ENCODE measurements at places on chromosomes 16 and 17. TPM values are rescaled to one million over a fixed set of nuclear protein-coding genes. Genes with fewer than 3 reads are reported as not detected.

GRCh38 chr16:3514621-3515020, 13.8 kb downstream of the CLUAP1 start:
- H3K4me3 ChIP-seq = no peak overlapping the region
- no peaks in the 10 kb centered on the region for H3K27me3 ChIP-seq
- H3K36me3 ChIP-seq = peaks cover 100% of the 10 kb centered on the region
- H3K4me1 ChIP-seq = no peaks in the 10 kb centered on the region

The KRT36 gene
- not detected for total RNA-seq

DNA sequence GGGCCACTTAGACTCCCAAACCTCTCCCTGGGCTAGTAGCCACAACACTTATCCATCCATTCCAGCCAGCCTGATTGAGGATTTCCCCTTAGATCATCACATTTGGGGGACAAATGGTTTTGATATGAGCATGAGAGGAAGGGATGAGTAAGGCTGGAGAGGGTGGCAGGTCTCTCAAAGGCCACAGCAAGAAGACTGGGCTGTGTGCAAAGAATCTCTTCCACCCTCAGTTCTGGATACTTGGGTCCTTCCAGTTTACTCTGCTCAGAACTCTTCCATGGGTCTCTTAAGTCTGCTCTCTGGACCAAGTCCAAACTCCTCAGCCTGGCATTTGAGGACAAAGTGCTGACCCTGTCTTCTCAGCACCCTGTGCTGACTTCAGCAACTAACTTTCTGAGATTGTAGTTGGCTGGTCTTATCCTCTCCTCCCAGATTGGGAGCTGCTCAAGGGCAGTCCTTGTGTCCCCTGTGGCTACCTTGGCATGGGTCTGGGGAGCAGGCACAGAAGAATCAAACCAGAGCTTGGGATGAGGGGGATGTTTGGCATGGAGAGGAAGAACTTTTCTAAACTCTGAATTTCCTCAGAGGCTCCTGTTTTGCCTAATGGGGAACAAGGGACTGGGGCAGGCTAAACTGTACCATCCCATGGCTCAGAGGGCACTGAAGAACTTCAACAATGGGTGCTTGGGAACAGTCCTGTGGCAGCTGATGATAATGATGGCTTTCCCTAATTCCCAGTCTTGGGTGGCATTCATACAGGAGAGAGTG, 3.1 kb upstream of the NFATC3 start:
- H3K36me3 ChIP-seq = peaks cover 25% of the 10 kb centered on the region
- no peak overlapping the region for H3K4me3 ChIP-seq
- peak overlapping the region; percentile 25 for H3K27ac ChIP-seq
- H3K4me1 ChIP-seq = peaks cover 43% of the 10 kb centered on the region

The CRISPLD2 gene
- total RNA-seq = 242 TPM

GRCh38 chr16:22631264-22631663, 120.6 kb downstream of the NPIPB5 start:
- no peak overlapping the region for H3K27ac ChIP-seq
- DNase-seq = no peak
- H3K4me3 ChIP-seq = no peak overlapping the region
- no peaks in the 10 kb centered on the region for H3K27me3 ChIP-seq
- H3K36me3 ChIP-seq = no peaks in the 10 kb centered on the region

DNA sequence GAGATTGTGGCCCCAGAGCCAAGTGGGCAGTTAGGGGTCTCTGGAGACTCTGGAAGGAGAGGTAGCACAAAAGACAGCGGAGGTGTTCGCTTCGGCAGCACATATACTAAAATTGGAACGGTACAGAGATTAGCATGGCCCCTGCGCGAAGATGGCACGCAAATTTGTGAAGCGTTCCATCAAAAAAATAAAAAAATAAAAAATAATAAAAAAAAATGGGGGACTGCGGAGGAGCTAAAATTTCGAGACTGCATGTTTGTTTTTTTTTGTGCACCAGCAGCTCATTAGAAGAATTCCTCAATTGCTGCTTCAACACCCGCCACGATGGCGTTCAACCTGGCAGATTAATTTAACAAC, 39.1 kb downstream of the IGF2BP1 start:
- DNase-seq = no peak
- peak overlapping the region; percentile 15 for H3K4me3 ChIP-seq
- H3K4me1 ChIP-seq = no peaks in the 10 kb centered on the region
- no peaks in the 10 kb centered on the region for H3K27me3 ChIP-seq
- H3K36me3 ChIP-seq = no peaks in the 10 kb centered on the region

The ALOXE3 gene
- total RNA-seq = not detected

GRCh38 chr17:50298018-50298417, 23.8 kb downstream of the TMEM92 start:
- no peaks in the 10 kb centered on the region for H3K27me3 ChIP-seq
- peak overlapping the region; percentile 2 for H3K27ac ChIP-seq
- H3K4me1 ChIP-seq = peaks cover 16% of the 10 kb centered on the region
- no peak for DNase-seq

DNA sequence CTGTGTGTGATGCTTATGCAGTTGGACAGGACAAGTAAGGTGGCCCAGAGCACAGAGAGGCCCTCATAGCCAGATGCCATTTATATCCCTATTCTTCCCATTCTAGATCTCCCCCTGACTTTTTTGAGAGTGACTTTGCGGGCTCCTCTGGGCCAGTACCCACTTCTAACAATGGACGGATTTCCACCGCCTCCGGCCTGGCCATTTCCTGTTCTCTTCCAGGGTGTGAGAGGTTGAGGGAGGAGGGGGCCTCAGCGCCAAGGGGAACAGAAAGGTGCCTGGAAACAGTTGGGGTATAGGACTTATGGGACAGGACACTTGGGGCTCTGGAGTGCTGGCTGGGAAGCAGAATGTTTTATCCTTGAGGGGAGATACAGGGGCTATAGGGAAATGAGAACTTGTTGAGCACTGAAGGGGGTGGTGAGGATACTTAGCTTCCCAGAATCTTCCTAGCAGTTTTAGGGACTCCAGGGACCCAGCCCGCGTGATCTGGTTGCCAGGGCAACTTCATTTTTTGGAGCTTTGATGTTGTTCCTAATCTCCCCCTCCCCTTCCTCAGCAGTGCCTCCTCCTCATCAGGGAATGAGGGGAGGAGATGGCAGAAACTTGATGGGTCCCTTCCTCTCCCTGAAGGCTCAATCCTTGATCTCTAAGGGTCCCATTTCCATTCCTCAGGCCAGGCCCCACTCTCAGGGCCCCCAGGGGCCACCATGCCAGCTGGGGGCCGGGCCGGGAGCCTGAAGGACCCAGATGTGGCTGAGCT, 3.6 kb downstream of the TAOK2 start:
- DNase-seq = no peak
- H3K27me3 ChIP-seq = no peaks in the 10 kb centered on the region
- peak overlapping the region; percentile 94 for H3K27ac ChIP-seq
- peaks cover 51% of the 10 kb centered on the region for H3K36me3 ChIP-seq
- peaks cover 50% of the 10 kb centered on the region for H3K4me1 ChIP-seq
- H3K4me3 ChIP-seq = no peak overlapping the region

- no peak overlapping the region for H3K27ac ChIP-seq
- H3K4me3 ChIP-seq = no peak overlapping the region
- no peaks in the 10 kb centered on the region for H3K4me1 ChIP-seq
- H3K36me3 ChIP-seq = peaks cover 3% of the 10 kb centered on the region
Observed at GRCh38 chr17:64032081-64032480, 11.6 kb upstream of the ICAM2 start.

The SOX9 gene
- total RNA-seq = 40.2 TPM

GRCh38 chr16:70579648-70580630, 56.3 kb downstream of the SF3B3 start:
- H3K4me1 ChIP-seq = peaks cover 27% of the 10 kb centered on the region
- peaks cover 7% of the 10 kb centered on the region for H3K36me3 ChIP-seq
- DNase-seq = peak; percentile 68
- no peaks in the 10 kb centered on the region for H3K27me3 ChIP-seq
- H3K27ac ChIP-seq = no peak overlapping the region

GRCh38 chr17:31522284-31522931, 130.9 kb downstream of the RAB11FIP4 start:
- no peak for DNase-seq
- no peak overlapping the region for H3K27ac ChIP-seq
- H3K27me3 ChIP-seq = no peaks in the 10 kb centered on the region
- peaks cover 80% of the 10 kb centered on the region for H3K36me3 ChIP-seq
- H3K4me3 ChIP-seq = no peak overlapping the region

- no peaks in the 10 kb centered on the region for H3K27me3 ChIP-seq
- H3K4me1 ChIP-seq = peaks cover 18% of the 10 kb centered on the region
- no peak overlapping the region for H3K27ac ChIP-seq
- no peak overlapping the region for H3K4me3 ChIP-seq
Observed at GRCh38 chr17:4769628-4770027, 2.1 kb upstream of the TM4SF5 start.

- H3K36me3 ChIP-seq = peaks cover 5% of the 10 kb centered on the region
- no peaks in the 10 kb centered on the region for H3K27me3 ChIP-seq
- no peak overlapping the region for H3K4me3 ChIP-seq
- no peak overlapping the region for H3K27ac ChIP-seq
Observed at GRCh38 chr17:62017496-62017895, 47.6 kb downstream of the MED13 start.

DNA sequence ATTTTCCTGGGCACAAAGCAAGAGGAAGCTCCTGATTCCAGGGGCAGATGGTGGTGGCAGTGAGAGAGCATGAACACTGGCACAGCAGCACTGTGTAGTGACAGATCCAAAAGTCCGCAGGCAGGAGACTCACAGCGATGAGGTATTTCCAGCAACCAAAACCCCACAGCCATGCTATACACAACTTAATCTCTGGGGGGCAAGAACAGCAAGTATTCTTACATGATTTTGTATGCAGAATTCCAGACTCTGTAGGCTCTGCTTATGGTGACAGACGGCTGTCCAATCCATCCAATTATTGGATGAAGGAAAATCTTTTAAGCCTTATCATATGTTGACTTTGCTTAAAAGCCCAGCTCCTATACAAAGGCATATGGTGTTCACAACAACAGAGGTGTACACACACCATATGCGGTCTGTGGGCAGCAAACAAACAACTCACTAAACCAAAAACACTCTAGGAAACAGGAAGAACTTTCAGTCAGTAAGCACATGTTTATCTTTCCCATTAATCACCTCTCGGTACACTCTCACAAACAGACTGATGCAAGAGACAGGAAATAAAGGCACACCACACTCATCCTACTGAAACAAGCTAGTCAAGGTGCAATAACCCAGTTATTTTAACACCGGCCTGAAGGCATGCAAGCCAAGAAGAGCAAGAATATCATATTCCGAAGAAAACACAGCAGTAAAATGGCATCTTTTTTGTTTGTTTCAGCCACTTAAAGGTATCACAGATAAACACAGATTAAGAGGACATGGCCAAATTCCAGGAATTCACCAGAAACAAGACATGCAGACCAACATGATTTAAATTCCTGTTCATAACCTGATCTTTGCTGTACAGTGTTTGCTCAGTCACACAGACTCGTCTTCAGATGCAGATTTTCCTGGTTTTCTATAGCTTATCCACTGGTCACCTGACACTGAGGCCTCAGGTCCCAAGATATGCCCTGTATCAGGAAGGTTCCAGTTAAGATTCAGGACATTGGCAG, 47.8 kb downstream of the ERN1 start:
- no peak overlapping the region for H3K4me3 ChIP-seq
- no peaks in the 10 kb centered on the region for H3K27me3 ChIP-seq
- DNase-seq = no peak
- H3K27ac ChIP-seq = peak overlapping the region; percentile 83
- H3K4me1 ChIP-seq = peaks cover 48% of the 10 kb centered on the region
- H3K36me3 ChIP-seq = peaks cover 28% of the 10 kb centered on the region

DNA sequence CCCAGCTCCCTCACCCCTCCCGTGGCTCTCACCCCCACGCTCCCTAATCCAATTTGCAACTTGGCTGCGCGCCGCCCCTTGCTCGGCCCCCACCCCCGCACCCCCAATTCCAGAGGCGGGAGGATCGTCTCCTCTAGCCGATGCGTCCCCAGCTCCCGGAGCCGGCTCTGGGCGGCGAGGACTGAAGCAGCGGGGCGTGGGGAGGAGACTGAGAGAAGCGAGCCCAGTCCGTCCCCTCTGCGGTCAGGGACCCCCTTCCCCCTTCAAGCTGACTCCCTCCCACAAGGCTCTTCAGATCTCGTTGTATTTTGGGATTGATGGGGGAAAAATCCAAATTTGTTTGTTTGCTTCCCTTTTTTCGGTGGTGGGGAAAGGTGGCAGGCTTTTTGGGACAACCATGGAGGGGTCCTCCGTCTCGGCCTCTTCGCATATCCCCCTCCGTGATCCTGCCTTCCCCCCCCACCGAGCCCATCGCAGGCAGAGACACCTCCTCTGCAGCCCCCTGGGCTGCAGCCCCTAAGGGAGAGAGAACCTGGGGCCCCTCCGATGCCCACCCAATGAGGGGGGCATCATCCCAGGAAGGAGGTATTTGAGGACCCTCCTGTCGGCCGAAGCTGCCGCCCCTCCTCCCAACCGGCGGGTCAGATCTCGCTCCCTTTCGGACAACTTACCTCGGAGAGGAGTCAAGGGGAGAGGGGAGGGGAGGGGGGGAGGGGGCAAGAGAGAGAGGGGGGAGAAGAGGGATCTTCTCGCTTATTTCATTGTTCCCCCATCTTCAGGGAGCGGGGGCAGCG, 466 bp downstream of the NEUROD2 start:
- no peak overlapping the region for H3K27ac ChIP-seq
- H3K4me3 ChIP-seq = peak overlapping the region; percentile 22
- peaks cover 71% of the 10 kb centered on the region for H3K27me3 ChIP-seq
- peaks cover 51% of the 10 kb centered on the region for H3K4me1 ChIP-seq
- no peaks in the 10 kb centered on the region for H3K36me3 ChIP-seq

GRCh38 chr16:6571044-6571443, 761.6 kb upstream of the RBFOX1 start:
- no peaks in the 10 kb centered on the region for H3K27me3 ChIP-seq
- H3K4me3 ChIP-seq = no peak overlapping the region
- no peaks in the 10 kb centered on the region for H3K36me3 ChIP-seq
- H3K27ac ChIP-seq = no peak overlapping the region

The CIITA gene
- 22.3 TPM for total RNA-seq

The METTL2A gene
- 8.0 TPM for total RNA-seq

The ITFG1 gene
- total RNA-seq = 90.0 TPM

DNA sequence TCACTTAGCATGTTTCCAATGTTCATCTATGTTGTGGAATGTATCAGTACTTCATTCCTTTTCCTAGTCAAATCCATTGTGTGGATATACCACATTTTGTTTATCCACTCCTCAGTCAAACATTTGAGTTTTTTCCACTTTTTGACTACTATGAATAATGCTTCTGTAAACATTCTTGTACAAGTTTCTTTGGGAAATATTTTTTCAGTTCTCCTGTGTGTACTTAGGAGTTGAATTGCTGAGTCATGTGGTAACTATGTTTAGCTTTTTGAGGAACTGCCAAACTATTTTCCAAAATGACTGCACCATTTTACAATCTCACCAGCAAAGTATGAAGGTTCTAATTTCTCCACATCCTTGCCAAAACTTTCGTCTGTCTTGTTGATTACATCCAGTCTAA, 223.7 kb upstream of the AXIN2 start:
- no peak overlapping the region for H3K4me3 ChIP-seq
- H3K27me3 ChIP-seq = no peaks in the 10 kb centered on the region
- H3K4me1 ChIP-seq = peaks cover 25% of the 10 kb centered on the region
- H3K27ac ChIP-seq = no peak overlapping the region

- no peaks in the 10 kb centered on the region for H3K36me3 ChIP-seq
- no peak overlapping the region for H3K4me3 ChIP-seq
- H3K4me1 ChIP-seq = no peaks in the 10 kb centered on the region
- H3K27ac ChIP-seq = no peak overlapping the region
- no peak for DNase-seq
Observed at GRCh38 chr16:6725634-6726331, 606.9 kb upstream of the RBFOX1 start.

- peak overlapping the region; percentile 66 for H3K27ac ChIP-seq
- DNase-seq = peak; percentile 96
- H3K27me3 ChIP-seq = no peaks in the 10 kb centered on the region
- no peak overlapping the region for H3K4me3 ChIP-seq
- no peaks in the 10 kb centered on the region for H3K36me3 ChIP-seq
Observed at GRCh38 chr17:40542558-40543411, 22.5 kb downstream of the CCR7 start.
